ENCODE measurements at places on chromosomes 12 and 14.

DNA sequence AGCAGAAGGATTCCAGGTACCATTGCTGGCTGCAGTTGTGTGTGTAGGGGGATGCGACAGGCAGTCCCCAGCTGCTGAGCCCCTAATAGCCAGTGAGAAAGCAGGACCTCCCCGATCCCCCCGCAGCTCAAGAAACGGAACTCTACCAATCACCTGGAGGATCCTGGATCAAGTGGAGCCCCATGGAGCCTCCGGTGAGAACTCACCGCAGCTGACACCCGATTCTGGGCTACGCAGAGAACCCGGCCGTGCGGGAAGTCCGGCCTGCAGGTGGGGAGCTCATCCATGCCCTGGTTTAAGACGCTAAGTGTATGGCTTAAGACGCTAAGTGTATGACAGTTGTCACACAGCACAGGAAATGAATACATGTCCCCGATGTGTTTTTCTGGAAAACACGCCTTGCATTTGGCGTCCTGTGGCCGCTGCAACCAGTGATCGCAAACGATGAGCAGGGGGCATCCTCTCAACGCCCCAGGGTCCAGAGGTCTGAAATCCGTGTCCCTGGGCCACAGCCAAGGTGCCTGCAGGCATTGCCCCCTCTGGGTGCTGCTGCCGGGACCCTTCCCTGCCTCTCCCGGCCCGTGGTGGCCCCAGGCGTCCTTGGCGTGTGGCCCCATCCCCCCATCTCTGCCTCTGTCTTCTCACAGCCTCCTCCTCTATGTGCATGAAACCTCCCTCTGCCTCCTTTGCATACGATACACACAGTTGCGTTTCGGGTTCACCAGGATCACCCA is 75.1 kb downstream of the KIF26A start:
- no peak overlapping the region for H3K4me3 ChIP-seq
- DNase-seq, result no peak
- no peaks in the 10 kb centered on the region for H3K4me1 ChIP-seq

DNA sequence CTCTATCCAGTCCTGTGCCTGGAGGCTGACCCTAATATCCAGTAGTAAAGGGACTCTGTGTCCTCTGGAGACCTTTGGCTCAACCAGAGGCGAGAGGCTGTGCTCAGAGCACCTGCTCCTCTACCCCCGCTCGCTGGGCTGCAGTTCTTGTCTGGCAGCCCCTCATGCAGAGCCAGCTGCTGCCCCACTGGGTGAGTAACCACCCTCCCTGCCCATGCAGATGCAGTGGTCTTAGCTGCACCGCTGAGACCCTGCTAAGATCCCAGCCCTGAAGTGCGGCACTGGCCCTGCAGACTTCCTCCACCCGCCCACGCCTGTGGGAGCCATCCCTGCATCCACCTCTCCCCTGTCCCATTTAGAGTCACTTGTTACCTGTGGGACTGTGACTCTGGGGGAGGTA is 347.5 kb upstream of the SFSWAP start:
- H3K4me1 ChIP-seq, result no peaks in the 10 kb centered on the region
- peaks cover 8% of the 10 kb centered on the region for H3K27me3 ChIP-seq
- H3K36me3 ChIP-seq, result no peaks in the 10 kb centered on the region
- no peak overlapping the region for H3K27ac ChIP-seq
- no peak for DNase-seq

- no peak overlapping the region for H3K27ac ChIP-seq
- no peaks in the 10 kb centered on the region for H3K36me3 ChIP-seq
- no peak for DNase-seq
- H3K4me1 ChIP-seq, result peaks cover 4% of the 10 kb centered on the region
- peaks cover under 1% of the 10 kb centered on the region for H3K27me3 ChIP-seq
Observed at GRCh38 chr14:73599499-73599898, 7.8 kb downstream of the ACOT4 start.

- H3K36me3 ChIP-seq, result peaks cover 12% of the 10 kb centered on the region
- peaks cover 10% of the 10 kb centered on the region for H3K27me3 ChIP-seq
- DNase-seq, result no peak
Observed at GRCh38 chr12:89299931-89300330, 52.4 kb downstream of the DUSP6 start.

- no peak overlapping the region for H3K27ac ChIP-seq
- H3K4me1 ChIP-seq, result peaks cover 8% of the 10 kb centered on the region
- no peaks in the 10 kb centered on the region for H3K36me3 ChIP-seq
- peak; percentile 83 for DNase-seq
Observed at GRCh38 chr14:106879241-106879640, 1352.9 kb downstream of the TMEM121 start.

GRCh38 chr12:78386871-78387270 is 477.7 kb upstream of the SYT1 start:
- DNase-seq, result no peak
- H3K27me3 ChIP-seq, result no peaks in the 10 kb centered on the region
- no peak overlapping the region for H3K27ac ChIP-seq
- H3K4me3 ChIP-seq, result no peak overlapping the region
- no peaks in the 10 kb centered on the region for H3K4me1 ChIP-seq
- no peaks in the 10 kb centered on the region for H3K36me3 ChIP-seq

DNA sequence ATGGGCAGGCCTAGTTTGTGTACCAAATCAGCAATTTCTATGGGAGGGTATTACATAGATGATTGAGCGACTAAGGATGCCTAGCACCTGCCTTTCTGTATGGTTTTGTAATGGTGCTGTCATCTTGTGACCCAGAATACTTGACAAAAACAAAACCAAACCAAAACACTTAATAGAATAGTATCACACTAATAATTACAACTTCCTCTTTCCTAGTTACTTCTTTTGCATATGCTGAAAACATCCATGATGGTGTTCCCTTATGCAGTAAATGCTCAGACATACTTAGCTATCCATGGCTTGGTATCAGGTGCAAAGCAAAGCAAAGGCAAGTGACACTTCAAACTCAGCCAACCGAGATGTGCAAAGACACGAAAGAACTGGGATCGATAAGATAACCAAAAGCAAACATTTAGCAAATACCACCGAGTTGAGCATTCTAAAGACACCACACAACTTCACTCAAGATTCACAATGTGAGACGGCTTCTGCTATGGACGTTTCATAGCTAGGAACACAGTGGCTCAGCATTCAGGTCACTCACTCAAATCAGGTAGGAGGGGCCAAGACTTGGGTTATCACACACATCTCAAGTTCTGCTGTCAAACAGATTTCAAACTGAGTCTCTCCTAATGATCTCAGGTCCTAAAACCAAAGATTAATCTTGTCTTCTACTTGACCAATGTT is 24.3 kb downstream of the PPP1CC start:
- no peak overlapping the region for H3K4me3 ChIP-seq
- no peak for DNase-seq
- H3K27me3 ChIP-seq, result no peaks in the 10 kb centered on the region
- H3K36me3 ChIP-seq, result peaks cover 56% of the 10 kb centered on the region
- H3K27ac ChIP-seq, result no peak overlapping the region

- H3K4me1 ChIP-seq, result peaks cover 59% of the 10 kb centered on the region
- no peak for DNase-seq
- H3K27ac ChIP-seq, result no peak overlapping the region
Observed at GRCh38 chr12:93430280-93430679, 11.5 kb downstream of the UBE2N start.

DNA sequence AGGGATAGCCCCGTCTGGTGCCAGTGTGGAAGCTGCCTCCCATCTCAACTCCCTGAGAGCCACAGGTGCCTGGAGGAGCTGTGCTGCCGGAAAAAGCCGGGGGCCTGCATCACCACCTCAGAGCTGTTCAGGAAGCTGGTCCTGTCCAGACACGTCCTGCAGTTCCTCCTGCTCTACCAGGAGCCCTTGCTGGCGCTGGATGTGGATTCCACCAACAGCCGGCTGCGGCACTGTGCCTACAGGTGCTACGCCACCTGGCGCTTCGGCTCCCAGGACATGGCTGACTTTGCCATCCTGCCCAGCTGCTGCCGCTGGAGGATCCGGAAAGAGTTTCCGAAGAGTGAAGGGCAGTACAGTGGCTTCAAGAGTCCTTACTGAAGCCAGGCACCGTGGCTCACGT is 25.5 kb upstream of the P2RX4 start:
- H3K36me3 ChIP-seq, result peaks cover 4% of the 10 kb centered on the region
- no peaks in the 10 kb centered on the region for H3K27me3 ChIP-seq
- DNase-seq, result no peak
- no peak overlapping the region for H3K27ac ChIP-seq
- no peak overlapping the region for H3K4me3 ChIP-seq
- H3K4me1 ChIP-seq, result peaks cover 6% of the 10 kb centered on the region

- no peaks in the 10 kb centered on the region for H3K27me3 ChIP-seq
- peak; percentile 65 for DNase-seq
- H3K36me3 ChIP-seq, result peaks cover 49% of the 10 kb centered on the region
- peaks cover 84% of the 10 kb centered on the region for H3K4me1 ChIP-seq
- no peak overlapping the region for H3K4me3 ChIP-seq
Observed at GRCh38 chr12:12466157-12466556, 96.5 kb downstream of the DUSP16 start.

- H3K4me3 ChIP-seq, result no peak overlapping the region
- H3K36me3 ChIP-seq, result no peaks in the 10 kb centered on the region
- H3K27me3 ChIP-seq, result peaks cover 43% of the 10 kb centered on the region
- no peak overlapping the region for H3K27ac ChIP-seq
Observed at GRCh38 chr14:63342371-63342770, 23.6 kb upstream of the GPHB5 start.

DNA sequence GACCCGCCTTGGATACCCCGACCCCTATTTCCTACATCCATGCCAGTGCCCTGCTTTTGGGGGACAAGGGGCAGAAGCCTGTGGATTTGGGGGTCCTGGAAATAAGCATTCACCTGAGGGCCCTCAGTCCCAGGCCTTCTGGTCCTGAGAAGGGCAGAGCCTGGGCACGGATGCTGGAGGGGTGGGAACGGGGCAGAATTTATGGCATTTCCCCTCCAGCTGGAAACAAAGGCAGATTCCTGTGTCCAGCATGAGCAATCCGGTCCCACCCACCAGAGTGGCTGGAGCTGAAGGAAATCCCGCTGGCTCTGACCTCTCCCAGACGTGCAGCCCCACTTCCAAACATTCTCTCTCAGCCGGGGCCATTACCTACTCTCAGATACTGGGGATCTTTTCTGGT is 9.3 kb downstream of the ANKRD33 start:
- H3K4me1 ChIP-seq, result no peaks in the 10 kb centered on the region
- no peak overlapping the region for H3K4me3 ChIP-seq
- H3K27me3 ChIP-seq, result peaks cover 10% of the 10 kb centered on the region
- no peak overlapping the region for H3K27ac ChIP-seq
